Activated naive CD4-positive, alpha-beta T cell treated with anti-CD3 and anti-CD28 coated beads, Interleukin-2, amount 10 ng/mL, durations not matched to agents 7 days and 5 days (primary cell): ENCODE measurements at places on chromosomes 7 and 10.

- DNase-seq, result peak; percentile 90
These were observed 30.9 kb upstream of the FAM133B start for GRCh38 chr7:92621026-92621540.

DNA sequence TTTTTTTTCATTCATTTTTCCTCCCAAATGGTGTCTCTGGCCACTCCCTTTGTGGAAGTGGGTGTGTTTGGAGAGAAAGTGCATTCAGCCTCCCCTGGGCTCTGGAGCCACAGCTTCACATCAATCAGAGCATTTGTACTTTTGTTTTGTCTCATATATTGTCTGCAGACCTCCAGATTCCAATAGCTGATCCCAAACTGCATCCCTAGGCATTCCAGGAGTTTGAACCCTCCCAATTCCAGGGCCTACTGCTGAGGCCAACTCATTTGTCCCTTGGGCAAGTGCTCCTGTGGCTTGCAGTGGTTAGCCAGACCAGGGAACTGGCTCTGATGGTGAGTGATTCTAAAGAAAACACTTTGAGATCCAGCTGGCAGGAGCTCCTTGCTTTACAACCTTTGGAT lies 163.3 kb downstream of the IPMK start:
- DNase-seq, result no peak

DNA sequence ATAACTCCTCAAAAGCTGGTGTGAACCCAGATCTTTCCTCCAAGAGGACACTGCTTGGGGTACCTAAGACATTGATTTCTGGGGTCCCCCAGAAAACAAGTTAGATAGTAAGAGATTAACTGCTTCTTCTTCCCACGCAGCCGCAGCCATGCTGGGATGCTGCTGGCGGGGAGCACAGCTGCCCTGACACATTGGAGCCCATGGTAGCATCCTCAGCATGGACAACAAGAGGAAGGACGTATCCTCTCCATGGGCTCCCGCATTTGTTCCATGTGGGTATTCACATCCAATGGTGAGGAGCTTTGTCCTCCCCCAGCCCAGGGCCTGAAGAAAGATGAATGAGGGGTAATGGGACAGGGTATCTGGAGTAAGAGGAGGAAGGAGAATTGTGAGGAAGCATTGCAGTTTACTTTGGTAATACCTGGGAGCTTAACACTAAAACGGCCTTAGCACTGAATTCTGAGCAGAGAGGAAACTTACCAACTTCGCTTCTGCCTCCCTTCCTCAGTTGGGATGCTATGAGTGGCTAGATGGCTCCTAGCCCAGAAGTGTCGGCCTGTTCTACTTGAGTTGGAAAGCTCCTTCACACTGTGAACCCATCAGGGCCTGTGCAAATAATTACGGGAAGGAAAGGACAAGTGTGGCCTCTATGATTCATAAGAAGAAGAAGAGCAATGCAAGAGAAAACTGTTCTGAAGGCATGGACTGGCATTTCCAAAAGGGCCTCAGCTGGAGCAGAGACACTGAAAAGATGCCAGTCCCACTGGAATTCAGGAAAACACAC lies 43.9 kb downstream of the C10orf120 start:
- DNase-seq, result no peak

DNA sequence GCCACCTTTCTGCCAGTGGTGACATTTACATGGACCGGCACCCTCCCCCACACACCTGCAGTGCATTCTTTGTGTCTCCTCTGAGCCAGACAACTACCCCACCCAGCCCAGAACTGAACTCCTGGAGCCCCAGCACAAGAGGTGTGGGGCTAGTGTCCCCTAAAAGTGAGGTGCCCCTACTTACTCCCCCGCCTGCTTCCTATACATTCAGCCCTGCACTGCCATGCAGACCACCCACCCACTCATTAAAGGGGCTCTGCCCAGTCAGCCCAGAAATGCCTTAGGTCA lies 1.9 kb downstream of the SAP25 start:
- DNase-seq, result no peak

DNA sequence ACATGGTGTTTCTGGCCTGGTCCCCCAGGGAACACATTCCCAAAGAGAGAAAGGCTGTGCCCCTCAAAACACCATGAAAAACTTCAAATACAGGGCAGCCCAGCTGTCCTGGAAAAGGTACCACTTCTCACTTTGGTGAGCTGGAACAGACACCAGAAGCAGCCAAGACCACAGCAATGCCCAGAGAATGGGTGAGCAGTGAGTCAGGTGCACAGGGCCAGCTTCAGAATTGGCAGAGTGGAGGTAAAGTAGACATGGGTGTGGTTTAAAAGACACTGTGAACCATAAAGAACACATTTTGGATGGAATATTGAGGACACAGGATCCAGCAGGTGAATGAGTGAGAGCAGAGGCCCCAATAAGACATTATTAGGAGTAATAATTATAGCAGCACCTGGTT lies 51.3 kb downstream of the FAM13C start:
- no peak for DNase-seq

DNA sequence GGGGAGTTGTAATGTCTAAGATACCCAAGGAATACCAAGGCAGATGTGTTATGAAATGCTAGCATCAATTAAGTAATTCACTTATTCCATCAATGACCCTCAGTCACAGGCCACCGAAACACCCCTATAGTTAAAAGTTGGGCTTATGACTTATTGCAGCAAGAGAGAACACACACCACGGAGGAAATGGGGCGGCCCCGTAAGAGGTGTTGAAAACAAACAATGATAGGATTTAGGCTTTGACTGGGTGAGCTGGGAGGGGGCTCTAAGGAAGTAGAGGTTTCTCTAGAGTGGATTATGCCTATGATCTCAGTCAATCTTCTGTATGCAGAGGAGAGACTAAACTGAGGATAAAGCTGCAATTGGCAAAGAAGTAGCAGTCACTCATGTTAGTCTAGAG lies 45.4 kb upstream of the PRKCQ start:
- peak; percentile 37 for DNase-seq

DNA sequence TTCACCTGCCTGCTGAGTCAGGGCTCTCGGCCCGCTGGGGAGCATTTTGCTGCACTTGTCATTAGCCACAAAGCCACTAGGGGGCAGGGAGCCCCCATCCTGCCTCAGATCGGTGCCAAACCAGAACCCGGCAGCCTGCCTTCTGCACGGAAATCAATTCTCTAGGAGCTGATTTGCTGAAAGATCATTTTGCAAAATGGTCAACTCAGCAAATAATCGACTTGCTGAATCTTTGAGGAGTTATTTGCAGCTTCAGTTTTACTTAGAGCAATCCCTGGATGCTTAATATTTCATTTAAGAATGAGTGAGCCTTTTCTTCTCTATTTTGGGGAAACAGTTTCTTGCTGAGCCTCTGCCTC lies 1.7 kb upstream of the GIMAP8 start:
- DNase-seq, result peak; percentile 92

GRCh38 chr7:66847879-66848790 lies 72.9 kb upstream of the TMEM248 start:
- no peak for DNase-seq

- DNase-seq, result no peak
These were observed 34.6 kb downstream of the VWDE start for GRCh38 chr7:12369072-12369471.

DNA sequence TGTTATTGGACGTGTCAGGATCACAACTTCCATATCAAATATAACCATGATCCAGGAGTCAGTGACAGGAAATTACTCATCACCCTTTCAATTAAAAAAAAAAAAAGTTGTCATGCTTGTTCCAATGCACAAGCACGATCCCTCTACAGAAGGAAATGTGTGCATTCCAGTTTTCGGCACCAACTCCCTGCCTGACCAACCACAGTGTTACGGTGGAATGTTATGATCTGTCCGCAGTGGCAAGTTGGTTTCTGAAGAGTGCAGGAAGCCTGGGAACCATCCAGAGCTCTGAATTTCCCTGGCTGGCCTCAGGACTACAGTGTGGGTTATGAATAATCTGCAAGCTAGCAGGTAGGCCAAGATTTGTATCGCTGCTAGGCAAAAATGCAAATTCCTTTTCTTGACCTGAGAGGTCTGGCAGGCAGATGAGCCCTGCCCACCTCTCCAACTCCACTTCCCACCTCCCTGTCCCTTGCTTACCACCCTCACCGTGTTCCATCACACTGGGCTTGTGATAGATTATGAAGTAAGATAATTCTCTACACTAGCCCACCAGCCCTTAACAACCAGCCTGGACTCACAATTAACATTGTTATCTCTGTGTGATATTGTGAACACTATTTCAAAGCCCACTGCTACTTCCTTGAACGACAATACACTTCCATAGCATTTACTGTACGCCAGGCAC lies 20.4 kb downstream of the FRMPD2 start:
- DNase-seq, result no peak

DNA sequence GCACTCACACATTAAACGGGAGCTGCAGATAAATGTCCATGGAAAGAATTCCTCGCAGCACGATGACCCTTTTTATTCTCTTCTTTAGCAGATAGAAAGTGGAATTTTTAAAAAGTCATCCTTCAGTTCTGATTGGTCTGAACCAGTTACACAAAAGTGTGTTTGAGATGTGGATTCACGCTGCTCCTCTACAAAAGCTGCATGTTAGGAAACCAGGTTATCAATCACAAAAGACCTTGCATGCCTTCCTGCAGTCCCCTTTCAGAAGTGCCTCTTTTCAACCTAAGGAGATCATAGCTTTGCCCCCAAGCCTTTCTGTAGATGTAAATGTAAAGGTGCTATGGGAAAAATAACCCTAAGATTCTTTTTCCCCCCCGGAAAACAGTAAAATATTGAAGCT lies 299.7 kb downstream of the PLXDC2 start:
- DNase-seq, result no peak

DNA sequence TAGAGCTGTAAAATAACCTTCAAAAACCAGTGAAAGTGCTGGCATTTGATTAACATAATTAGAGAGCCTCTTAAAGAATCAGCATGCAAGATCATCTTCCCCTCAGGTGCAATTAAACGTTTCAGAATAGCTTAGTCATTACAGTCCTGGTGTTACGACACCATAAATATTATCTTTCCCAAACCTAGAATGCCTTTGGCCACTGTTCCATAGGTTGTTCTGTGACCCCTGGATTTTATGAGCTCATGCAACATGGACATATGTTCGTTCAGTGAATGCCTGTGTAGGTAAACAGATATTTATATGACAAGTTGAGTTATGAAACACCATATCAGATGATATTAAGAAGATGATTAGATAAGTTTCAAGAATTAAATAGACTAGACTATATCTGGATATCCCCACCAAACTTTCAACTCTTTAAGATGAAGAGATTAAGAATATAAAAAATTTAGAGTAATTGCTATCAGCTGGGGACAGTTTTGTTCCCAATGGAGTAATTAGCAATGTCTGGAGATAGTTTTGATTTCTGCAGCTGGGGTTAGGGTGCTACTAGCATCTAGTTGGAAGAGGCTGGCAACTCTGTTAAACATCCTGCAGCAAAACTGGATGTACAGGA lies 263.5 kb upstream of the DKK1 start:
- no peak for DNase-seq

GRCh38 chr10:71292624-71293445 lies 26.2 kb upstream of the SLC29A3 start:
- DNase-seq, result no peak

DNA sequence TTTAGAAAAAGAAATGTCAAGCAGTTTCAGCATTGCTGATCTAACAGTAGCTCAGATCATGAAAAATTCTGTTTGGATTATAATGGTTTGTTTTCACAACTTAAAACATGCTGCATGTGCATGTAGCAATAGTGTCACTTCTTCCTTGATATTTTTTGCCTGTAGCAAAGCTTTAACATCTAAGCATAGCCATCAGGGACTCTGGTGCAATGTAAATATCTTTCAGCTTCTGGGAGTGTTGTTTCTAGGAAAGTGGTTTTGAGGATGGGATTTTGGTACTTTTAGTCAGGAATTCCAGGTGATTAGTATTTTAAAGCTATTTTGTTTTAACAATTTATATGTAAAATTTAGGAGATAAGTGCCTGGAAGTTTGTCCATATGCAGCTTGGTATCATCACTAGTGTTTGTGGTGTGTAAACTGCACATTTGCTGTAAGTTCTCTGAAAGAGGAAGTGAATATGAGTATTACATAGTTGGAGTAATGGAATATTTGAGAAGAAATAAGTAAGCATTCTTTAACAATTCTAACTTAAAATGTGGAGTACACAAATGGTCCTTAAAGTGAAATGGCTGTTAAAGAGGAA lies 1.9 kb downstream of the RSBN1L start:
- DNase-seq, result no peak

DNA sequence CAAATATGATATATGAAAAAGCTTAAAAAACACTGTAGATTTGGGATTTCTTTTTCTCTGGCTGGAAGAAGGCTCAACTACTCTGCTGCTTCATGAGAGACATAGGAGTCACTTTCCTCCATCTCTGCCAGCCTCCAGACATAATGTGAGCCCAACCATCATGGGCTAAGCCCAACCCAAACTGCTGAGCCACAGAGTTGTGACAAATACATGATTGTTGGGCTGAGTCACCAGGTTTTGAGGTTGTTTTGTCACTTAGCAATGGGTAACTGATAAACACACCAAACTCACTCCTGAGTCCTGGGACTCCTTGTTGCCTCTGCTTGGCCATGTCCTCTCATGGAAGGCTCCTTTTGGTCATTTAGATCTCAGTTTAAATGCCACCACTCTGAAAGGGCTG lies 381.8 kb upstream of the FZD8 start:
- DNase-seq, result no peak

DNA sequence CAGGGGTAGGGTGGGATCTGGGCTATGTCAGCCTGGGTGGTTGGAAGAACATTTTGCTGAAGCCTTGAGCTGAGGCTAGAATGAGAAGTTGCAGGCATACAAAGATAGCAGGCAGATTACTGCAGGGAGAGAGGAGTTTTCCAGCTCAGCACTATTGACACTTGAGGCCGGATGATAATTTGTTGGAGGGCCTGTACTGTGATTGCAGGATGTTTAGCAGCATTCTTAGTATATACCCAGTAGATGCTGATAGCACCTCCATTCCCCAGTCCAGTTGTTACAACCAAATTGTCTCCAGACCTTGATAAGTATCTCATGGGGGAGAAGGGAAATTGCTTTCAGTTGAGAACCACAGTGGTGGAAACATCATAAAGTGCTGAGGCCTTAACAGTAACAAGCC lies 158.6 kb upstream of the CHRM2 start:
- no peak for DNase-seq

GRCh38 chr7:50149369-50149768 lies 56.3 kb upstream of the ZPBP start:
- no peak for DNase-seq

DNA sequence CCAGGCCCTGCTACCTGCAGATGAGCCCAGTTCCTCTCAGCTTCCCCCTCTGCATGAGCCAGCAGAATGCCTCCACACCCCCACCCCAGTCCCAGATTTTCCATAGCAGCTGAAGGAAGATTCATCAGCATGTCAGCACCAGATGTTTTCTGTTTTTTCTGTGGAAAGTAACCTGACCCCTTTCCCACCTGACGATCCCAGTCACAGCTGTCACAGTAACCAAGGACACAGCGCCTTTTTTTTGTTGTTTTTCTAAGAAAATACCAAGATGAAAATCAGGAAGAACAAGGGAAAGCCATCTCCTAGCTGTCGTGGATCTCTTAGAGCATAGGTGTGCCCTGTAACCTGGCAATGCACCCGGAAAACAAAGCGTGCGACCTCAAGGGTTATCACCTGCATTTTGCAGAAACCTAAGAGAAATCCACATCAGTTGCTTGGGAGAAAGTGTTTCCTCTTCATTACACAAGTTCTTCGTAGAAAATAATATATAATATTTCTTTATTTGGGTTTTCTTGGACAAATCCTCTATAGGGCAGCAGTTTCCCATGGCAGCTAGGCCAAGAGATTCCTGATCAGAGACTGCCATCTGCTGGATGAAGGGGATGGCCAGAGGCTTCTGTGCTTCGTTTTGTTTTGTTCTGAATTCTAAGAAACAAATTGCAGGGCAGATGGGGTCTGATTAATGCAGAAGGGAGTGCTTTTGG lies 401.9 kb downstream of the TNS3 start:
- DNase-seq, result peak; percentile 23

- DNase-seq, result no peak
These were observed 32.4 kb downstream of the TES start for GRCh38 chr7:116242759-116243158.
